Panc1 (cell line): ENCODE measurements at places on chromosomes 4 and X. TPM values are rescaled to one million over a fixed set of nuclear protein-coding genes. Genes with fewer than 3 reads are reported as not detected.

The NEIL3 gene
- 8.9 TPM for total RNA-seq

DNA sequence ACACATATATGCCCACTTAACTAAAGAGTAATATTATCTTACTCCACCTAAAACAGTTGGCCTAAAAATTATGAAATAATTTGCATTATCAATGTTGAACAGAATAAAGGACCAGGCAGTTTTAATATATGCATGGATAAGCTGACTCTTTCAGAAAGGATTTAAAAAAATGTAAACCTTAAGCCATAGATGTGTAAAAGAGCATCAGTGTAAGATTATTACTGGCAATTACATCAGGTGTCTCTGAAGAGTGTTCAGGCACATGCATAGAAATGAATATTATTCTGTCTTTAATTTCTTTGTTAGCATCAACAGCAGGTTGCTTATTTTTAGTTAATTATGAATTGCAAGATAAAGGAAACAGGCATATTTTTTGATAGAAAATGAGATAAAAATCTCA, 1353.8 kb downstream of the C4orf33 start:
- no peak for DNase-seq

The CSN1S1 gene
- not detected for total RNA-seq

- no peak for DNase-seq
These were observed 20.5 kb downstream of the PAGE2 start for GRCh38 chrX:55109306-55109705.

GRCh38 chrX:4451591-4451990, 738.1 kb upstream of the PRKX start:
- DNase-seq: no peak

- no peak for DNase-seq
These were observed 26.5 kb downstream of the ADH5 start for GRCh38 chr4:99062120-99062519.

- DNase-seq: peak; percentile 50
These were observed 3.5 kb downstream of the AP1AR start for GRCh38 chr4:112234952-112235609.

DNA sequence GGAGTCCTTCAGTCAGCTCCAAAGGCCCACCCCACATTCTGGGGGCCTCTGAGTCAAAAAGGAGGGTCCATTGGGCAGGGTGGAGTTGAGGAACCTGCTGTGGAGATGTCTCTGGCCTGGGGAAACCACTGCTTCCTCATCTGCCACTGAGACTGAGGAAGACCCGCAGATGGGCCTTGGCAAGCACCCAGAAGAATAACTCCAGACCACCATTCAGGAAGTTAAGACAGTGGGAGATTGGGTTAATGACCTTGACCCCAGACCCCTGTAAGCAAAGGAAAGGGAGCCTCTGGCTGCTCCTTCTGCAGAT, 8.1 kb upstream of the HSD17B10 start:
- DNase-seq: no peak

The IGFBP7 gene
- 9.5 TPM for total RNA-seq
